PC-3 (cell line): ENCODE measurements at places on chromosomes 6 and 20. TPM values are rescaled to one million over a fixed set of nuclear protein-coding genes. Genes with fewer than 3 reads are reported as not detected.

The SAMD5 gene
- total RNA-seq = 1.2 and 1.8 TPM in 2 replicates

The PPP1R16B gene
- 0.04 and 0.12 TPM in 2 replicates for total RNA-seq

The ZSCAN26 gene
- total RNA-seq = 10.8 and 12.3 TPM in 2 replicates

DNA sequence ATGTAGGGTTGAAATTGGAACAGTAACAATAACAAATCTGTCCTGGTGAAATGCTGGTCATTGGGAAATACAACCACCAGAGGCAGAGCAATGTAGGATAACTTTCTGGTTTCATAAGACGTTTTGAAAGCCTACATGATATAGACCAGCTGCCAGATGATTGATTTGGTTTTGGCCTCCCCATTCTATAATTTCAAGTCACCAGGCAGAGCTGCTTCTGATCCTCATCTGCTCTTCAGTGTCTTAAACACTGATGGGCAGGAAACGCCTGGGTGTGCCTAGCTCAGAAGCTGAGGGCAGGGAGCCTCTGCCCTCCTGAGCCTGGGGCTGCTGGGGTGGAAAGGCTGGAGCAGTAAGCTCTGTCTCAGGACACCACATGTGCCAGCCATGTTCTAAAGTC is 24.5 kb downstream of the DHX35 start:
- no peak for DNase-seq

GRCh38 chr6:95242560-95242959 is 334.8 kb upstream of the MANEA start:
- DNase-seq = no peak

DNA sequence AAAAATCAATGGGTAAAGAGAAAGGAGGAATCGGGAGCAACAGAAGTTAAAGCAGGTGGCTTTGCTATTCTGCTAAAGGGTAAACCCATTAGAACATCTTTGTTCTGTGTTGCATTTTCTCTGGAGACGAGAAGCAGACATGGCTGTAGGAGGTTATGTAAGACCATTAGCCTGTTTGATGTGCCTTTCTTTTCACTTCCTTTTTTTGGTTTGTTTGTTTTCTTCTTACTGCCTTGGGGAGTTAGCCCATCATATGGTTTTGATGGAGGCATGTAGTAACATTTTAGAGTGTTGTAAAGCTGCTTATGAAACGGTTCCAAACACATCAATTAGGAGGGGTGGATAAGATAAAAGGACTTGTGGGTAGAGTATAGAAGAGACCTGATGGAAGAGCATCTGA is 131.0 kb downstream of the DOK5 start:
- DNase-seq = no peak

DNA sequence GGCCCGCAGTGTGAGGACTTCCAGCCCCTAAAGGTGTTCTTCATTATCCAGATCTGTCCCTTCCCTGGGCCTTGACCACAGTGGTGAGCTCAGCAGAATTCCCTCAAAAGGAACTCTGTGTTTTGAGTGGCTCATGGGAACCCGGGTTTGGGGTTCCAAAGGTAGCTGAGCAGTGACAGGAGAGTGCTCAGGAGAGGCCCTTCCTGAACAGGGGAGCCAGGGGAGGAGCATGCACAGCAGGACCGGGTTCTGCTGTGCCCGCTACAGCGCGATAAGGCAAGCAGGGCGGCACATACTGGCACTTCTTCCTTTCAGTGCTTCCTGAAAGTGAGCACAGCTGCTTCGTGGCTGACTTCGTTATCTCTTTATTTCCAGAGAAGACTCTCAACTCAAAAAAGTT is 88.3 kb downstream of the SSR1 start:
- no peak for DNase-seq

The RAB44 gene
- not detected in 2 replicates for total RNA-seq

- no peak for DNase-seq
Observed at GRCh38 chr20:402496-402885, 5.6 kb upstream of the RBCK1 start.

The MACROD2 gene
- total RNA-seq = 3.1 and 11.5 TPM in 2 replicates

The SALL4 gene
- total RNA-seq = 1.7 and 3.1 TPM in 2 replicates

DNA sequence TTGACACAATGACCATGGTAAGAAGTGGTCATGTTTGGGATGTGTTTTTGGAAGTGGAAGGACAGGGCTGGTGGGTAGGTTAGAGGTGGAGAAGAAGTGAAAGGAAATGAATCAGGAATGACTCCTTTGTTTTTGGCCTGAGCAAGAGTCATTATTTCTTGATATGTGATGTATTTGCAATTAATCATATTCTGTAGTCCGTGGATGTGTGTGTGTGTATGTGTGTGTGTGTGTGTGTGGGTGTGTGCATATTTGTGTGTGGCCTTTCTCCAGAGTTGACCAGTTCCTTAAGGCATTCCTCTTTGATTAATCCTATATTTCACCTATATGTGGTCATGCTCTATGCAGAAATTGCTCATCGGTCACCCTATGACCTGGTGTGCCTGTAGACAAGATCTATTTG is 130.7 kb downstream of the UTRN start:
- peak; percentile 85 for DNase-seq

- DNase-seq = no peak
Observed at GRCh38 chr6:139148557-139149235, 13.8 kb downstream of the HECA start.

- no peak for DNase-seq
Observed at GRCh38 chr6:107495971-107496370, 6.1 kb downstream of the SOBP start.

The LRRN4 gene
- 0.44 TPM in 1 of 2 replicates, not detected in the other for total RNA-seq

The NNAT gene
- not detected in 2 replicates for total RNA-seq

DNA sequence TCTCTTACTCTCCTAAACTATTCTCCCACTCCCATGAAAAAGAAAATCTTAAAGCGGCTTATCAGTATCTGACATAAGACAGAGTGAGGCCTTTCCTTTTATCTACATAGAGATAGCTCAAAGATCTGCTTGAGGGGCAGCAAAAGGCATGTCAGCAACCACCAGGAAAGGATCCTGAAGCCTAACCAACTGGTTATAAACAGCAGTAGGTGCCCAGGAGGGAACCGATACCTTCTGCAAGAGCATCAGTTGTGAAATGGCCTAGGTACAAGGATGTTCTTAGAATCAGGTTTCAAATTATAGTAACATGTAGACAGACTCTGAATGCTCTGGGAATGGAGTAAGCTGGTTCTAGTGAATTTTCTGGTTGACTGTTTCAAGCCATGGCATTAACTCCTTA is 21.4 kb downstream of the JARID2 start:
- DNase-seq = no peak
